A549 treated with GW870086 at 1 μM for 4 hours (cell line): ENCODE measurements at places on chromosomes 1 and 21. TPM values are rescaled to one million over a fixed set of nuclear protein-coding genes. Genes with fewer than 3 reads are reported as not detected.

COL16A1 gene
- total RNA-seq: 4.9 to 5.9 TPM (median 5.2 TPM) in 5 replicates

MPZL1 gene
- total RNA-seq: 102 to 135 TPM (median 123 TPM) in 5 replicates

CAMK1G gene
- total RNA-seq: 0.16 to 0.51 TPM (median 0.26 TPM) in 5 replicates

ARHGAP29 gene
- 11.0 to 16.5 TPM (median 15.2 TPM) in 5 replicates for total RNA-seq

THEM5 gene
- total RNA-seq: not detected in 5 replicates

GJB3 gene
- 7.2 to 15.6 TPM (median 10.9 TPM) in 5 replicates for total RNA-seq

RGS4 gene
- not detected in 5 replicates for total RNA-seq

RNU1-4 gene
- 36.3 TPM in 1 of 5 replicates, not detected in the others for total RNA-seq

KRTAP13-2 gene
- total RNA-seq: not detected in 5 replicates

CHRM3 gene
- total RNA-seq: 0.03 to 0.16 TPM (median 0.08 TPM) in 4 of 5 replicates, not detected in the other

HES3 gene
- not detected in 5 replicates for total RNA-seq

RGS13 gene
- total RNA-seq: not detected in 5 replicates
